ENCODE measurements at places on chromosomes 2 and 18.

DNA sequence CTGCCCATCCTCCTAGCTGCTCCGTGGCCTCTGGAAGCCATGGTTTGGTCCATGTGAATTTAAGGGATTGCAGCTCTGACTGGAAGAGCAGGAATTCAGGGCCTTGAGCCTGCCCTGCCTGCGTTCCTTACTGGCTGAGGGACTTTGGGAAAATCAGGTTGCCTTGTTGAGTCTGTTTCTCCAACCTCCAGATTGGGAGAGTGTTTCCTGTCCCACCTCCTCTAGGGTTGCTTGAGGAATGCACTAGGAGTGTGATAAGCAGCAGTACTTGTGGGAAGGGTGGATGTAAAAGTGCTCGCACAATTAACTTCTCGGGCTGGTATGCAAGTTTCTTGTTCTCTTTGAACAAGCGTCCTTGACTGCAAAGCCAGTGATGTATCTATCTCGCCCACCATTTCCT is 84.4 kb upstream of the YWHAQ start:
- no peak for DNase-seq

- no peak for DNase-seq
Measured at GRCh38 chr2:121094101-121094500, 190.9 kb downstream of the TFCP2L1 start.

DNA sequence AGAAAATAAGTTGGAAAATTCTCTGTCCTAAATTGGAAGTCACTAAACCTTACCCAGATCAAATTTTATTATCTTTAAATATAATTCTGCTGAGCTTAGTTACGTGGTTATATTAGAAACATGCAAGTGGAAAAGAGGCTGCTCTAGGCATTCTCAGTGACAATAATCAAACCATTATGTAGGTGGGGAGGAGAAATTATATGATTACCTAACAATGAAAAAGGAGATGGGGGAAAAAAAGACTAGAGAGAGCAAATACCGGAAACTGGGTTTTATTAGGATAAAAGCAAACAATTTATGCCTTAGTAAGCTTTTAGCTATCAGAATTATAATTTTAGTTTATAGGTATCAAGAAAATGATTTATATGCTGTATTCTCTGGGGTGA is 53.2 kb downstream of the PHLPP1 start:
- no peak for DNase-seq

GRCh38 chr2:178157574-178157973 is 36.7 kb upstream of the OSBPL6 start:
- DNase-seq: no peak

GRCh38 chr18:44453505-44453904 is 227.2 kb upstream of the SETBP1 start:
- no peak for DNase-seq

- DNase-seq: no peak
Measured at GRCh38 chr18:56902653-56903052, 244.2 kb upstream of the BOD1L2 start.

DNA sequence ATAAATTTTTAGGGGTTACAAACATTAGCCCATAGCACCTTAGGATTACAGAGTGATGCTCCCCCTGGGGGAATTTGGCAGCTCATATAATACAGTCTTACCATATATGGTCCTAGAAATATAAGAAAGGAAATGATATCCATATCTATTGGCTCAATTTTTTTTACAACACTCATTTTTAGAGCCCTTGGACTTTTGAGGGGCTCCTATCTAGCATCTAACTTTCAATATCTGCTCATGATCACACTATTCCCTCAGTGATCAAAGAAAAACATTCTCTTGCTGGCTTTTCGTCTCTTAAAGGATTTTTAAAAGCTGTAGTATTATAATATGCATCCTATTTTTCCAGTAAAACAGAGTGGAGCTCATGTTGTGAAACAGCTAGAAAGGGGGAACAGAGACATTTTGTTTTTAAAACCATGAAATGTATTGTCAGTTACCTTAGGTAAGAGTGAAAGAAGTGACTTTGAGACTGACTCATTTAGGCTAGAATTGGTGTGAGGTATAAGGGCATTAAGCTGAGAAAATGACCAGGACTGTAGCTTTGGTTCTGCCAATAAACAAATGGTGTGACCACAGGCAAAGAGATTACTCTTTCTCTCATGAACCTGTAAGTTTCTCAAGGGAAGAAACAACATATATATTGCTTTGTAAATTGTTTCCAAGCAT is 65.8 kb downstream of the ALPK2 start:
- no peak for DNase-seq

GRCh38 chr2:223217373-223217772 is 165.4 kb downstream of the KCNE4 start:
- no peak for DNase-seq

- peak; percentile 26 for DNase-seq
Measured at GRCh38 chr18:75654851-75655751, 227.6 kb upstream of the SMIM21 start.

- DNase-seq: no peak
Measured at GRCh38 chr2:3628800-3629199, 29.2 kb upstream of the ALLC start.

DNA sequence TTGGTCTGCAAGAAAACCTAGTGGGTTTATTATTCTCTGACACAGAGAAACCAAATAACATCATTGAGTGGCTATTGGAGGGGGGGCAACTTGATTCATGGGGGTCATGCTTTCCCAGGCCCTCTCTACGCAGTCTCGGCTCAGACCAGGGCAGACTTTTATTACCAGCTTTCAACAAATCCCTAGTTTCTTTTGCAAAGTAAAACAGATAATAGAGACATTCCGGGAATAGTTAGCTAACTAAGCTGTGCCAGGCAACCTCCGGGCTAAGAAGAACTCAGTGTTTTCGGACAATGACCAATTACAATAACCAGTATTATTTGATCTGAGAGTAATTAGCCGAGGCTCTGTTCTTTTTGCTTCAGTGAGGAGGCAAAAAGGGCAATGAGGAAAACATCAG is 66.3 kb downstream of the CDK15 start:
- DNase-seq: no peak

DNA sequence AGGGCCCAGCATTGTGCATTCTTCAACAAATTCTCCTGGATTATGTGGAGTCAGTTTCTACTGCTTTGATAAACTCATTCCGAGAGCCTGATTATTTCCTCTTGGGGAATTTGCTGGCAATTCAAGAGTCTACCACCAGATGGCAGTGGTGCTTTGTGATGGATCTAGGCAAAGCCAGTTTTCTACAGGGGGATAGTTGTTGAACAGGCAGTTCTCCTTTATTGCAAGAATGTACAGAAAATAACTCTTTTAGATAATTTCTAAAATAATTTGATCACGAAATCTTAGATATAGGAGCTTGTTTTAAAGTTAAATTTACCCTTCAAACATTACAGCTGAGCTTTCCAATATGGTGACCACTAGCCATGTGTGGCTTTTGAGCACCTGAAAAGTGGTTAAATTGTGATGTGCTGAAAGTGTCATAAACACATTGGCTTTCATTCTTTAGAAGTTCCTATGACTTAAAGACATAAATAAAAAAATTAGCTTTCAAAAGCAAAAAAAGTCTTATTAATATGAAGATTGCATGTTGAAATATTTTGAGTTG is 66.7 kb upstream of the HAAO start:
- DNase-seq: peak; percentile 61

- DNase-seq: no peak
Measured at GRCh38 chr2:11745613-11746375, 638 bp upstream of the LPIN1 start.

DNA sequence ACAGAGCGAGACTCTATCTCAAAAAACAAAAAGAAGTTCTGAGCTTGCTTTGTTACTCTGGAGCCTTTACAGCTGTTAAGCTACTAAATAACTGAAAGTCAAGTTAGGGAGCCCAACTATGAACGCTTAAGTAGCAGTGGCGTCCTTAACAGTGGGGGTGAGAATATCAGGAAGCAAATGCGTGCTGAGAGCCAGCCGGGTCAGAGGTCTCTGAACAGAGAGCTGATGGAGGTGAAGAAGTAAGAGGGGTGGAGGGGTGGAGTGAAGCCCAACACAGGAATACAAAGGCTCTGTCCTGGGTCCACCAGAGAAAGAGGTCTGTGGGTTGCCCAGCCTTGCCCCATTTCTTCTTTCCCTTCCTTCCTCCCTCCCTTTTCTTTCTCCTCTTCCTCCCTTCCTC is 104.1 kb upstream of the GATA6 start:
- DNase-seq: no peak

GRCh38 chr2:55887901-55888624 is 35.5 kb downstream of the EFEMP1 start:
- DNase-seq: no peak

- peak; percentile 93 for DNase-seq
Measured at GRCh38 chr2:27071990-27072830, 756 bp upstream of the OST4 start.

DNA sequence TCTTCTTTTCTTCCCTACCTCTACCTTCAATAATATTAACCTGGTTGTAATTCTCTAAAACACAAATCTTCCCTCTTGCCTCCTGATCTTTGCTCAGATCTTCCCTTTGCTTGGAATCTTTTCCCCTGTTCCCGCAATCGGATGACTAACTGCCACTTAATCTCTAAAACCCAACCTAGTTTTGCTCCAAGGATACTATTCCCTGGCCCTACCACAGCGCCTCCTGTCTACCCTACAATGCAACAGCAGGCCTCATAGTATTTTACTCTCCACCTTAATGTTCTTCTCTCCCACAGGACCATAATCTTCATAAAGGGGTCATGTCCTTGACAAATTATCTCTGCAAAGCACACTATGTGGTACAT is 246.8 kb upstream of the TNP1 start:
- DNase-seq: no peak

DNA sequence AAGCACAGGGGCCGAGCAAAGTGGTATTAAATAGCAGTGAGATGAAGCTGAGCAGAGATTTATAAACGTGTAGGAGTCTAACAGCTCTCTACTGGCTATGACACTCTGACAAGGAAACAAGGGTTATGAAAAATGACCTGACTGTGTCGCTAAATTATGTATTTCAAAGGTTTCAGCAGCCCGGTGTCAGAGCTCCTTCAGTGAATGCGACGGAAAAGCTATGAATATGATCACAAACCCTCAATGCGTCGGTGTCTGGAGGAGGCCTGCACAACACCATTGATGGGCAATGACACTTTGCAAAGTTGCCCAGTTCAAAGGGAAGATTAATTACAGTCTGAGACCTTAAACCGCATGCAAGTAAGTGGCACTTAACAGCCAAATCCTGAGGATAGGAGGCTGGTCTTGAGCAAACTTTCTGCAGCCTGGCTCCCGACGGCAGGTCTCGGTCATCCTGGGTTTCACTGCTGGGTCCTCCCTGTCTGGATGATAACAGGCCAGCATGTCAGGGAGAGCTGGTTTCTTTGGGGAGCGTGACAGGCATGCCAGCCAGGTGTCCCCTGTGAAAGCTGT is 615.1 kb upstream of the SALL3 start:
- DNase-seq: peak; percentile 20

GRCh38 chr2:88770016-88770415 is 78.5 kb downstream of the RPIA start:
- no peak for DNase-seq

- peak; percentile 89 for DNase-seq
Measured at GRCh38 chr2:143936848-143937722, 582.8 kb downstream of the ZEB2 start.

- no peak for DNase-seq
Measured at GRCh38 chr2:208595386-208596275, 189.0 kb downstream of the PTH2R start.

DNA sequence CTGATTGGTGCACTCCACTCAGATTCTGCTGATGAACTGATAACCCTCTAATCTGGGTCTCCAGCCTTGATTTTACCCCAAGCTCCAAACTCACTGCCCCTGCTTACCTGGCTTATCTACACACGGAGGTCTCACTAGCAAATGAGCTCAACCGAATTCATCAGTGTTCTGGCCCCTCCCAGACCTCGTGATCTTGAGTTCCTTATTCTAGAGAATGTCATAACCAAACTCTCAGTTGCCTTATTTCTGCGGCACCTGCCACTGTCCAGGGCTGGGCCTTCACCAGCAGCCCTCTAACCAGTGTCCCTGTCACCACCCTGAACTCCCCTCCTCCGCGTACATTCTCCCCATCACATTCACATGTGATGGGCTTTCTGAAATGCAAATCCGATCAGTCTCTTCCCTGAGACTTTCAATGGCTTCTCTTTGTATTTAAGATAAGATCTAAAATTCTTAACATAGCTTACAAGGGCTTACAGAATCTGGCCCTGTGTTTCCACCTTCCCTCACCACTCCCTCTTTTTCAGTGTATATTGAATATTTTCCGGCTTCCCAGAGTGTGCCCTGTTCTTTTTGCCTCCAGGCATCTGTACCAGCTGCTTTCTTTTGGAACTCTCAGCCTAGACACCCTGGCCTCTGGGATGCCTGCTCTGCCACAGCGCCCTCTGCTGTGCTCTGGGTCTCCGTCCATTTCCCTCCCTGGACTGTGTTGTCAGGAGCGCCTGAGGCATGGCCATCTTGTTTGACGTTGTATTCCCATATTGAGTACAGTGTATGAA is 31.1 kb downstream of the NAB1 start:
- no peak for DNase-seq

GRCh38 chr2:168758970-168759820 is 43.2 kb upstream of the NOSTRIN start:
- no peak for DNase-seq

DNA sequence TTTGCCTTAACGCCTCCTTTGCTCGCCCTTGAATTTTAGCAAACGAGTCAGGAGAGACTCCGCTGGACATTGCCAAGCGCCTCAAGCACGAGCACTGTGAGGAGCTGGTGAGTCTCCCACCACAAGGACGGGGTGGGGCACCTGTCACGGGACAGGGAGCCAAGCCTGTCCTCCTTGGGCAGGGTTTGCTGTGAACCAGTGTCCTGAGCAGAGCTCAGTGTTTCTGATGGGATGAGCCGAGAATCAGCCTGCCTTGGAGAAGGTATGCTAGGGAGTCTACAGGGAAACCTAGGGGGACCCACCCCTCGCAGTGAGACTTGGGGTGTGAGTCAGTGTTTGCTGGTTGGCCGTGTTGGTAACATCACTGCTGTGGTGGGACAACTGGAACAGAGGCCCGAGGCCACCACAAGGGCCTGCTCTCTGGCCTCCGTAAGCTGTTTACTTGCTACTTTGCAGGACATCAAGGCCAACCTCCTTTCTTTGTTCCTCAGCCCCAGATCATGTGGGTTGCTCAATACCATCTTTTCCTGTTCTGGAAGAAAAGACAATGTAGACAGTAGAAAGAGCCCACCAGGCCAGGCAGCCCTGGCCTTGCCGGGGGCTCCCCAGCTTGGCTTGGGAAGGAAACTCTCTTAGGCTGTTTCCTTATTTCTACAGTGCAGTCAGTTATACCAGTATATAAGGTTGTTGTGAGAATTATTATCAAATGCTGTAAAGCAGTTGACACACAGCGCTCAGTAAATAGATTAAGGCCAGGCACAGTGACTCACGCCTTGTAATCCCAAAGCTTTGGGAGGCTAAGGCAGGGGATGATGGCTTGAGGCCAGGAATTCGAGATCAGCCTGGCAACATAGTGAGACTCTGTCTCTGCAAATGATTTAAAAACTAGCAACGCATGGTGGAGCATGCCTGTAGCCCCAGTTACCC is 42.4 kb downstream of the ITGB1BP1 start:
- DNase-seq: no peak

- no peak for DNase-seq
Measured at GRCh38 chr2:197705912-197706838, 1.0 kb downstream of the MARS2 start.

GRCh38 chr18:6752202-6752860 is 22.8 kb downstream of the ARHGAP28 start:
- no peak for DNase-seq

Data from right kidney (tissue), 9 donors.